ENCODE measurements at places on chromosomes 2 and 18.
A peak's percentile ranks its signal among the peaks of the same experiment; 100 is the strongest.

GRCh38 chr2:172207911-172208310, 105.2 kb upstream of the DLX2 start:
- DNase-seq = no peak

- DNase-seq = no peak
These were observed 158.9 kb downstream of the BABAM2 start for GRCh38 chr2:28049416-28049815.

DNA sequence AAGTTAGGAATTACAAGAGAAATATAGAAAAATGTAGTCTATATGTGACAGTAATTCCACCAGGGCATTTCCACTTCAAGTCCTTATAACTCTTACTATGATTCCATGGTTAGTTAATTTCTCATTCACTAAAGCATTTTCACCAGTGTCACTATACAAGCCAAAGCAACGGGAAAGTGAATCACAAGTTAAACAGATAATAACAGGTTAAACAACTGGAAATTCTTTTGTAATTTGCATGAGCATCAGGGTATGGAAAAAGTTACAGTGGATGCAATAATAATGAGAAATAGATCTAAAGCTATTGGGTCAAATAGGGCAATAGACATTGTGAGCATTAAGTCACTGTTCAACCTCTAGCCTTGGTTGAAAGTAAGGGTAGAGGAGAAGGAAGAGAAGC, 88.9 kb upstream of the ST6GAL2 start:
- no peak for DNase-seq

DNA sequence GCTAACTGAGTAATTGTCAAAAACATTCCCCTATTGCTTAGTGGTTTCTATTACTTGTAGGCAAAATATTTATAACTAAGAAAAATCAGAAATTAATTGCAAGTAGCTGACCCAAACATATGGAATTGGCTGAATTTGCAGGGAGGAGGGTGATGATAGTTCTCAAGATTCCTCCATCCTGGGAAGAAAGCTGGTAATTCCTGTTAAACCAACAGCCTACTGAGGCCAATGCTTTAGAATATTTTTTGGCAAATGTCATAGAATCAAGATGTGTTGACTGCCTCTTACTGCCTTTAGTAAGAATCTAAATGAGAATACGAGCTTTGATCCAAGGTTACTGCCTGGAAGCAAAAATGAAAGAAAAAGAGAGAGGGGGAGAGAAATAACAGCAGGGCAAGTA, 120.0 kb downstream of the COL6A3 start:
- no peak for DNase-seq

DNA sequence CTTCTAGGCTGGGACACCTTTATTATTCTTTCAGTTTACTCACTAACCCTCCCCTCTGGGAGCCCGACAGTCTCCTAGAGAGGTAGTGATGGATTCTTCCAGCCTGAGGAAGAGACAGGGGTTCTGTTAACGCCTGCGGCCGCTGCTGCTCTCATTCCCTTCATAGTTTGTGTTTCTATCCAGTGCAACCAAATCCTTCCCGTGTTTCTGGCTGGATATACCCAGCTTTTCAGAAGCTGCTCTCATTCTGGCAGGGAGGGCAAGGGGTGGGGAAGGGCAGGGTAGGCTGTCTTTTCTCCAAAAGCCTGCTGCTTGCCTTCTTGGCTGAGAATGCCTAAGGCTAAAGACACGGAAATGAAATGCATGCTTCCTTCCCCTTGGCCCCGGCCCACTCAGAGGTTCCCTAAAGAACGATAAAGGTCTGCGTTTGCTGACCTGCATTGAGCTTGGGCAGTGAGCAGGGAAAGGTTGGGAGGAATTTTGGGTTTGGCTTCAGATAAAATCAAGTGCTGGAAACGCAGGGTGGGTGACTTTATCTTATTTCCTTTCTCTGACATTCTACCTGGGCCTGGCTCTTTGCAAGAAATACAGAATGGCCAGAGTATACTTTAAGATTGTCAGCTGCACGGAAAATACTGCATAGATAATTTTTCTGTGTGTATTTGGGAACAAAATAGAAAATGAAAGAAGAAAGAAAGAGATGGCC, 390.9 kb downstream of the NBAS start:
- no peak for DNase-seq

GRCh38 chr2:98821629-98822135, 90.8 kb upstream of the MGAT4A start:
- no peak for DNase-seq

DNA sequence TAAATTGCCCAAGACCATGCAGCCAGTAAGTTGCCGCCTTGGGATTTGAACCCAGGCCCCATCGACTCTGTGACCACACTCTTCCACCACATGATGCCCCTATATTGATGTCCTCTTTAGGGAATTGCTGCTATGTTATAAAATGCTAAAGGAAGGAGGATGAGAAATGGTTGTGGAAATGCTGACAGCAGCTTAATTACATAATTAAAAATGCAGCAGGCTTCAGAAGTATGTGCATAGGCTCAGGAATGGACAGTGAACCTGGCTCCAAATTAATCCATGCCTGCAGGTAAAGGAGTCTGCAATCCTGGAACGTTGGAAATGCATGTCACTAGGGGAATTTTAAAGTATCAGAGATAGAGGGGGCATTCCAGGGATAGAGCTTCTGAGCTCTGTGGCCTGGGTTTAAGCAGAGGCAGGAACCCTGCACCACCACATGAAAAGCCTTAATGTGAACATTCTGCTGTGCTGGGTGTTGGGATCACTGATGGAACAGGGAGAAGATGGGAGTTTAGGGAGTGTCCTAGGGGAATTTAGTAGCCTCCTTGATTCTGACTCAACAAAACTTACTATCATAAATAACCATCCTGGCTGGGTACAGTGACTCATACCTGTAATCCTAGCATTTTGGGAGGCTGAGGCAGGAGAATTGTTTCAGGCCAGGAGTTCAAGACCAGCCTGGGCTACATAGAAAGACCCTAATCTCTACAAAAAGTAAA, 76.1 kb upstream of the CCDC85A start:
- DNase-seq = no peak

DNA sequence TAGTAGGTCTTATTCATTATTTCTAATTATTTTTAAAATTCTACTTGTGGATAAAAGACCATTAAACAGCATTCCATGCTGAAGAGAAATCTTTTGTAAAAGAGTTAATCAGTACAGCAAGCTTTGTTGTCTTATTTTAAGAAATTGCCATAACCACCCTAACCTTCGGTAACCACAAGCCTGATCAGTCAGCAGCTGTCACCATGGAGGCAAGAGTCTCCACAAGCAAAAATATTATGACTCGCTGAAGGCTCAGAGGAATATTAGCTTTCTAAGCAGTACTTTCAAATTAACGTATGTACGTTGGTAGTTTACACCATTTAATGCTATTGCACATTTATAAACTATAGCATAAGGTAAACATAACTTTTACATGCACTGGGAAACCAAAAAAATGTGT, 650.5 kb upstream of the LINC00305 start:
- DNase-seq = no peak

- peak; percentile 57 for DNase-seq
These were observed 9.7 kb upstream of the OTOS start for GRCh38 chr2:240149943-240150784.

DNA sequence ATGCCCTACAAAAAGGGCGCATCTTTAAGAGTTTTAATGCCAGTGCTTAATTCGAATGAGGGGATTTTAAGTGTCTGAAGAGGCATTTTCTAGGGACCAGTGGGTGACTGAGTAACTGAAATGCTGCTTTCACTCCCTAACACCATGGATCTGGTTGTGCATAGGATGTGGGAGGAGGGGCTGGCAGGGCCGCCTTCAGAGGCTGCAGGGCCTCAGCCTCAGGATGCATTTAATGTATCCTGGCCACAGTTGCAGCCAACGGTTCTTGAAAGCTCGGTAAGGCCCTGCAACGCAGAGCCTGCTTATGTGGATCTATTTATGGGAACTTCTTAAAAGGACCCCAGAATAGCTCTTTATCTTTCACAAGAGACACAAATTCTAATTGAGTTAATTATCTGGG, 25.8 kb upstream of the IL18RAP start:
- no peak for DNase-seq

DNA sequence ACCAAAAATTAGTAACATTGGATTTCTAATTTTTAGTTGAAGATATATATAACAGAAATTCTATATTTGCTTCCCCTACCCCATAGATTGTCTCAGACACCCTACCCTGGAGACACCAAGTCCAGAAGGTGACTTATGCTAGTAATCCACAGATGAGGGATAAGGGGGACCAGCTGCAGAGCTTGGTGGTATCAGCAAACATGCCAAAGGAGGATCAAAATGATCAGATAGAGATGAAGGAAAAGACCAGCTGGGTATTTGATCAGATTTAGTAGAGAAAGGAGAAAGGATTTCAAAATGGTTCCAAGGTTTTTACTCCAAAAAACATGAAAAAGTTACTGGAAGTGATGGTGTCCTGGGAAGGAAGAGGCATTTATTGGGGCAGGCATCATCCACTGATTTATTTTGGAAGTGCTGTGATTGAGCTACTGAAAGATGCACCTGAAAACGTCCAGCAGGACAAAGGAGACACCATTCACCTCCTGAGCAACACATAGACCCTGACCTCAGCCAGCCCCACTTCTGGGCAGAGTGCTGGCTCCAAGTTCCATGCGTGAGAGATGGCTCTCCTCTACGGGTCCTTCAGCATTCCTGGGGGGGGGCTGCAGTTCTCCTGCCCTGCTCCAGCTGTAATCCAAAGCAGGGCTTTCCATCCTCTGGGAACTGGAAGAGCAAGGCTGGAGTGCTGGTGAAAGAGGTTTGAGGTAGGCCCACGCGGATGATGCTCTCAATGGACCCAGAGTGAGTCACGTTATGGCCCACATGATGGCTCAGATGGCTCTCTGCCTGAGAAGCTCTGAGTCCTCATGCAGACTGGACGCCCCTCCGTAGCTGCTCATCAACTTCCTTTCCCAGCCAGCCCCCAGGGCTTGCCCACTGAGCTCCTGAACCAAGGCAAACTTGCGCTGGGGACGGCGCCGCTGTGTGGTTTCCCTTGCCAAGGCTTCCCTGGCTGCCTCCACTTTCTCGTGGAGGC, 3.7 kb upstream of the LRRFIP1 start:
- no peak for DNase-seq
